IPS-NIHi11 (cell line): ENCODE measurements at places on chromosomes 4 and X.

DNA sequence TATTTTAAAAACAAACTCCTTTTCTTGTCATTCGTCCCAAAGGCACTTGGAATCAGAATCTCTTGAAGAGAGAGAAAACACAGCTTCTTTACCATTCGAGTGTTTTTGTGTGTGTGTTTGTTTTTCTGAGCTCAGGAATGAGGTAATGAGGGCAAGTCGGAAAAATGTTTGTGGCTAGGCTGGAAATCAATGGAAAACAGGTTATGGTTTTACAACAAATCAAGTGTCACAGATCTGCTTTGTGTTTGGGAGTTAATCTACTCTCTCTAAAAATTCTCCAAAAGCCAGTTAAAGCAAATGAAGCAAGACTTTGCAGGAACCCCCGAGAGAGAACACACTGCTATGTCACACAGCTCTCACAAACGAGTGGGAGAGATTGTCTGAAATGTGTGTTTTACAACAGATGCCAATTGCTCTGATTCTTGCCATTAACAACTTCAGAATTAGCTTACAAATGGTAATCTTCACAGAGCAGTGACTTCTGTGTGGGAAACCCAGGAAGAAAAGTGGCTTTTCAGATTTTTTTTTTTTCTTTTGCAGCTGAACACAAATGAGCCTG is 264.1 kb downstream of the CBLL2 start:
- DNase-seq = no peak

GRCh38 chr4:146472404-146472803 is 49.3 kb downstream of the SLC10A7 start:
- DNase-seq = peak; percentile 64

DNA sequence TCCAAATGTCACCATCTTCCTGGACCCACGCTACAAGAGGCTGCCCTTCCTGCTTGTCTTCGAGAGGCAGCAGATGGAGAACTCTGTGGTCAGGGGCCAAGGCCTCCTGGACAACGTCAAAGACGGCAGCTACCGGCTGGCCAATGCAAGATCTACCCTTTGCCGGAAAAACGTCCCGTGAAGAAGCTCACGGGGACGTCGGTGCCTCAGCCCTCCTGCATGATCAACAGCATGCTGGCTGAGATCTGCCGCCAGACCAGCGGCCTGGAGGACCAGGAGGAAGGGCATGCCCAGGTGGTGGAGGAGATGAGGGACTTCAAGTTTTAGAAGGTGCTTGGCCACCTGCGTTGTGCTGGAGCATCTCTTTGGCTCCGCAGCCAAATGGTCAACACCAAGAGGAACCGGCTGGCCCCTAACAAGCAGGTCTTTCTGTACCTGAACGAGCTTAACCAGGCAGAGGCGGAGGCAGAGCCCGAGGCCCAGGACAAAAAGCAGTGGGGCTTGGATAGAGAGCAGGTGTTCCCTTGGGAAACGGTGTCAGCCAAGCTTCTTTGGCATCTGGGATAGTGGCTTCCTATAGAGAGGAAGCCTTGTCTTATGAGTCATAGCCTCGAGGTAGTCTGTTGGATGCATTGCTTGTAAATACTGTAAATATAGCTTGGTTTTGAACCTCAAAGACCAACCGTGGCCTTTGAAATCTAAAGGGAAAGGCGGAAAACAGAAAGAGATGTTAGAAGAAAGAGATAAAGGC is 94.8 kb upstream of the ELOVL6 start:
- no peak for DNase-seq

GRCh38 chrX:154373340-154374306 is 811 bp downstream of the FLNA start:
- DNase-seq = no peak

DNA sequence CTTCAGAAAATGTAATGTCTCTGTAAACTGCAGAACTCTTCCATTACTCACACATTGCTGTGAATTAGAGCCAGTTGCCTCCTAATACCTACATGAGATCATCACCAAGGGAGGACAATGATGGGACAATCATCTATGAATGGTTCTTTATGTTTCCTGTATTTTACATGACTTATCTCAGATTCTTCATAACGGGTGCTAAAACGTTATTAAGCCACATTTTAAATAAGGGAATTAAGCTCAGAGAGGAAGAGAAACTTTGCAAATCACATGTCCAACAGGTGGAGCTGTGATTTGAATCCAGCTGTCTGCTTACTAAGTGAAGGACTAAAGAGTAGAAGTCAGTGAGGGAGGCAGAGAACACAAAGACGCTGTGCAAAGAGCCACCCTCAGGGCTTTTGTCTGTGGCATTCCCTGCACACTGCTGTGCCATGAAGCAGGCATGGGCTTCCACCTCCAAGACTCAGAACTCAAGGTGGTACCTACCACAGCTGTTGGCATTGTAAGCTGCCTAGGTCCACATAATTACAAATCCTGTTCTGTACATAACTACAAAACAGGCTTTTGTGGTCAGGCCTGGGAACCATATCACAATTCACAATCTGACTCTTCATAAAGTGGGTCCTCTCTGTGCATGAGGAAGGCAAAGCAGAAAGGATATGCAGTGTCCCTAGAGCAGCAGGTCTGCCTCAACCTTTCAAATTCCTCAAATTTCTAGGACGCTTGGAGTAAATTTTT is 12.8 kb downstream of the TBC1D9 start:
- peak; percentile 20 for DNase-seq

DNA sequence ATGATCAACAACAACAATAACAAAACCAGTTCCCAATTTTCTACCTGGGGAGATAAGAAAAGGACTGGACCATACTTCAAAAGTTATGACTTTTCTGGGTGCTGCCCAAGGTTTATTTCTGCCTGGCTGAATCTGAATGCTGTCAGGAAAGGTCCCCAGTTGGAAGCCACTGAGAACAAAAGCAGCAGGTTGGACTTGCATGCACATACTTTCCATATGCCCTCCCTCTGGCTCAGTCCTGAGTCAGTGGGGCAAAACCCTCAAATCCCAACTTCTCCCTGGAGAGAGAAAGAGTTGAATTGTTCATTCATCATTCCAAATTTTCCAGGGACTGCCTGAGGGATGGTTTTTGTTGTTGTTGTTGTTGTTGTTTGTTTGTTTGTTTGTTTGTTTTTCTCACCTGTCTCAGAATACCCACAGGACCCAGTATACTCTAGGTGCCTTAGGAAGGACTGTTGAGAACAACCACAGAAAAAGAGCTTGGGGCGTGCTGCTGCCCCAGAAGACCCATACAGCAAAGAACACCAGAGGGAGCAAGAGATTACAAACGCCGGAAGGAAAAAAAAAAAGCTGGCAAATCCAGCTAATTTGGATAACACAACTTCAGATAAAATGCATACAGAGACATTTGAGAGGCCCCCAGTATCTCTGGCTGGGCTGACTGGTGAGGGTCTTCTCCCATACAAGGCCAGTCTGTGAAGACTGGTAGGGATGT is 138.9 kb upstream of the INPP4B start:
- DNase-seq = peak; percentile 63

GRCh38 chr4:40662962-40663604 is 33.4 kb upstream of the RBM47 start:
- DNase-seq = no peak

DNA sequence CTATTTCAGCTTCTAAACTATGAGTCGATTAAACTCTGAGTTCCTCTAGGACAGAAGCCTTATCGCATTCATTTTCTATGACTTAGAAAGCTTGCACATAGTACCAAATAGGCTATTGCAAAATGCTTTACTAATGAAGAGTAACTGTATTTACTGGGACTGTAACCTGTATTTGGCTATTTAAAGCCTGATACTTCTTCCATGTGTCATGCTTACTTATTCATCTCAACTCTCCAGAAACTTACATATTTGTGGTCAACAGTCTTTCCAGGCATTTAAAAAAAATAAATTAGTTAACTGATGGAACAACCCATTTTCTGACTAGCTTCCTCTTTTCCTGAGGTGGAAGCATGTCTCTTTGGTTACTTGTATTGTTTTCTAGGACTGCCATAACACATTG is 467.9 kb downstream of the PCDH11X start:
- no peak for DNase-seq

GRCh38 chrX:44036336-44036735 is 63.1 kb upstream of the NDP start:
- DNase-seq = no peak

GRCh38 chr4:108130955-108131354 is 37.8 kb downstream of the LEF1 start:
- no peak for DNase-seq

GRCh38 chrX:109484886-109485285 is 3.0 kb upstream of the GUCY2F start:
- no peak for DNase-seq

GRCh38 chrX:134990801-134991481 is at the start of gene SMIM10:
TSS of gene SMIM10 (plus strand) at chrX:134990991. CDS start at chrX:134991096, 105 bp downstream.
- peak; percentile 53 for DNase-seq

DNA sequence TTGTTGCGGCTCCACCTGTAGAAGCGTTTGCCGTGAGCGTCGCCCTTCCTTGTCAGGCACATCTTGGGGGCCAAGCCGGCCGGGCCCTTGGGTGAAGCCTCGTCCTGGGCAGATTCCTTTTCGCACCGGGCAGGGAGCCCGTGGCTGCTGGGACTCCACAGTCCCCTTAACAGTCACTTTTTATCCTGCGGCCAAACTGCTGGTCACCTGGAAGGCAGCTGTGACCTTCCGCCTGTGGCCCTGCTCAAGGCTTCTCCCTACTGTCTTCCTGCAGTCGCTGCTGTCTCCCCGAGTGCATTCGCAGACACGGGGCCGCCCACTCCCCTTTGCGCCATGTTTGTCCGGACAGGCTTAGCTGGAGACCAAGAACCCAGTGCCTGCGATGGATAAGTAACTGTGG is 55.0 kb downstream of the PCGF3 start:
- DNase-seq = no peak

DNA sequence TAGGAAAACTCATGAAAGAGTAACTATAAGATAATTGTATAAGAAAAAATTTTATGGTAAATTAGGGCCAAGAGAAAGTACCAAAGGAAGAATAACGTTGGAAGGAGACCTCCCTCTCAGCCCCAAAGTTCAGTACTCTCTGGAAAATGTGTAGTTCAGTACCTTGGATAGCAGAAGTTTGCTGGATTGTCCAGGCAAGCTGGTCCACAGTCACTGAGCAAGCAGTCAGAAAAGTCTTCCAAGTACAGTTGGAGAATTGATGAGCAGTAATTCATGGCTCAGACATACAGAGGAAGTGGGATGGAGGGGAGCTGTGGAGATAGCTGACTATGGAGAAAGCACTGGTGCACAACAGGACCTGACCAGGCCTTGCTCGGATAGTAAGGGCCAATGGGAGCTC is 598.2 kb upstream of the NDST4 start:
- peak; percentile 31 for DNase-seq

- no peak for DNase-seq
Observed at GRCh38 chrX:30275498-30275897, 28.6 kb downstream of the MAGEB1 start.

DNA sequence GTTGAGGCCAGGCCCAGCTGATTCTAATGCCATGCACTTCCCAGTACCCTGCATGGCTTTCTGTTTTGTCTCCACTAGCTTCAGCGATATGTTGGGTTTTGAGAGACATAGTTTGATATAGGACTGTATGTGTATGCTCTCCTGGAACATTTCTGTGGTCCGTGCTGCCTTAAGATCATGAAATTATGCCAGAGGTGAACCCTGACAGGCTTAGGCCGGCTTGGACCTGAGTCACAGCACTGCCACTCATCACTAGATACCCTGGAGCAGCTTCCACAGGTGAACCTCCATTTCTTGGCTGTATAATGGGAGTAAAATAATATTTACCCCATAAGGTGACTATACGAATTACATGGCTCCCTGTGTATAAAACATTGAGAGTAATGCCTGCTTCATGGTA is 6.4 kb downstream of the SGMS2 start:
- no peak for DNase-seq

DNA sequence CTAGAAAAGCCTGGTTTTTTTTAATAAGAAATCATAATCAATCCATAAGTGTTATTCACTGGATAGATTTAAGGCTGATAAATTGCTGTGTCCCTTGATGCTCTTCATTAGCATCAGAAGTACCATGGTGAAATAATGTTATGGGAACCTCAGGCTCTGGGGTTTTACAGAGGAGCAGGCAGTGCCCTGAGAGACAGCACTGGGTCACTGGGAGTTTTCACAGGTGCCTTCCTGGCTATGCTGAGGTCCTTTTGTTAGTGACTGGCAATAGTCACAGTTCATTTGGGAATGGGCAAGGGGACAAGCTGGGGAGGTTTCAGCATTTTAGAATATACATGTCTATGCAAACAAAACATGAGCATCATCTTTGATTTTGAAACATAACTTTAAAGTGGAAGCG is 38.6 kb downstream of the ANK2 start:
- DNase-seq = no peak

DNA sequence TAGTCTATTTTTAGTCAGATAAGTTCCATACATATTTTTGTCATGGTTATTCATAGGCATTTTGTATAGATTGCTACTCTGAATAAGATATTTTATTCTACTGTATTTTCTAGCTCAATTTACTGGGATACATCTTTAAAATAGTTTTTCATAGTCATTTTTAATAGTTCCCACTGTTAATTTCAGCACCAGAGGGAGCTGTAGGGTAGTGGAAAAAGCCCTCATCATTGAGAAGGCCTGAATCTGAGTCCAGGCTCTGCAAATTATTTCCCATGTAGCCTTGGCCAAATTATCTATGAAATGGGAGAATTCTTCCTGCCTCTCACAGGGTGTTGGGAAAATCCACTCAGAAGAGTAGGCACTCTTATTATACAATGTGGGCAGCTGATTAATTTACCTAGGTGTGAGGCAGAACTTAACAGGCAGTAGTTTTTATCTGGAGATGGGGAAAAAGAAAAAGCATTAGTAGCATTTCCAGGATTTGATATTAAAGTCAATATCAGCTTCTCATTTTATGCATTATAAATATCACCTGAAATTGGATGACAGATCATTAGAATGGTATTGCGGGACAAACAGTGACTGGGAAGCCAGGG is 102.9 kb upstream of the PAQR3 start:
- DNase-seq = peak; percentile 31

DNA sequence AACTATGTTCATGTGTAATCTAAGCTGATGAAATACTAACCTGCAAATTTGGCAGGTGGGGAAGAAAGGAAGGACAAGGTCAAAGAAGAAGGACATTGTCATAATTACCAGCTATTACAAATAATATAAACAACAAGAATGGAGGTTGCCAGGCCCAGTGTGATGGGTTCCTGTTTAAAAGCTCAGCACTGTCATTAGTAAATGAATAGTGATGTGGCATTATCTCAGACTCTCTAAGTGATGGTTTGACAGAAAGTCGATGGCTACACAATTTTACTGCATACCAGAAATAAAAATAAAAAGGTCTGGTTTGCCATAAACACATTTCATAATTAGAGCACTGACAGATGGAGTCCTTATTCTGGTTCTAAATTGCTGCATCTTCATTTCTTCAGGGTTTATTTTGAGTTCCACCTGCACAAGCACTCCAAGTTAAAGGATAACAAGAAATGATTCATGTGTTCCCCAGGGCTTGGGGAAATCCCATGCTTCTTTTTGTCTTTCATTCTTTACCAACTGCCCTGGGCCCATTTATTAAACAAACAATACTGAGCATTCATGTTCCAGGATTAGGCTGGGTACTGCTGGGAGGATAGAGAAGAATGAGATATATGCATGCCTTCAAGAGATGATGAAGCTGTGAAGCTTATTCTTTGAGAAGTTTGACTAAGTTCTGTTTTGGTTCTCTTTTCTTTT is 367.8 kb upstream of the RASGEF1B start:
- no peak for DNase-seq
